Stimulated activated effector memory CD8-positive, alpha-beta T cell treated with anti-CD3 and anti-CD28 coated beads, Interleukin-12 subunit alpha, Interleukin-12 subunit beta, amount 100 ng/mL, for 72 hours (primary cell): ENCODE measurements at places on chromosomes 3 and 15.

DNA sequence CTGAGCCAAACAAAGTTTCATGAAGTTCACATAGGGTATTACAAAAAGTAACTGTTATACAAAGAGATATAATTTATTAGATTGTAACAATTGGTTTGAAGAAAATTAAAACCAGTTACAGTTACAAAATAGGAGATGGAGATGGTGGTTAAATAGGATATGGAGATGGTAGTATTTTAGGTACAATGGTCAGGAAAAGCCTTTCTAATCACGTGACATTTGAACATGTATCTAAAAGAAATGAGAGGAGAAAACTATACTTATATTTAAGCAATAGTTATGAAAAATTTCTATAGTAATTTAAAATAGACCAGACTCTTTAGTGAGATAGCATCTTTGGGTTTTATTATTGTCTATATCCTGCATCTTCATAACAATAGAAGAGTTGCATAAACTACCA, 312.9 kb downstream of the RBMS3 start:
- DNase-seq, result no peak

- DNase-seq, result no peak
Measured at GRCh38 chr15:48559285-48559684, 86.2 kb downstream of the FBN1 start.

- no peak for DNase-seq
Measured at GRCh38 chr3:60294181-60294580, 957.1 kb downstream of the FHIT start.

- DNase-seq, result no peak
Measured at GRCh38 chr15:96702589-96702988, 372.1 kb downstream of the NR2F2 start.

DNA sequence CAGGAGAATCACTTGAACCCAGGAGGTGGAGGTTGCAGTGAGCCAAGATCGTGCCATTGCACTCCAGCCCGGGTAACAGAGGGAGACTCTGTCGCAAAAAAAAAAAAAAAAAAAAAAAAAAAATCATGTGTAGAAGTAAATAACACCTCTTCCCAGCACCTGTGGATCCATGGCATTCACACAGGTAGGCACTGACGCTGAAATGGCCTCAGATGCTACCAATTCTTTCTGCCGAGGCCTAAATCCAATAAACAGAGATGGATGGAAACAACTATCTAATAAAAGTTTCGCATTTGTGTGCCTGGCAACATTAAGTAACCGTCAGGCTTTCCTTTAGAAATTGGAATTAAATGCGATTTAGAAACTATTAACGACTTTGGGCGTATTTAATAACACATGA, 10.3 kb upstream of the LRRC2 start:
- no peak for DNase-seq

DNA sequence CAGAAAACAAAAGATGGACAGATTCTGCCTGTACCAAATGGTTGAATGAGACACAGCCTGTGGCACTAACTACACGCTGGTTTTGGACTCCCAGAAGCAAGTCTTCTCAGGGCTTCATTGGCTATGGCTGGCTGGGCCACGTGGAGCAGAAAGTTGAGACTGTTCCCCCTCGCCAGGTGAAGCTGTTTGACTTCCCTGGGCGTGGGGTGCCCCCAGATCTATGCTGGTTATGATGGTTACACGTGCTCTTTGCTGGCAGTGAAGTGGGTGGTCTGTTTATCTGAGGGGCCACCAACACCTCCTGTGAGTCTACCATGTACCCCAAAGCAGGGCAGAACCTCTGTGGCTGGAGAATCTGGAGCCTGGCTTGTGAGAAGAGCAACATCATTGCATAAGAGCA, 60.3 kb upstream of the EPHA6 start:
- no peak for DNase-seq

GRCh38 chr15:81087066-81087465, 47.0 kb upstream of the CFAP161 start:
- no peak for DNase-seq

- DNase-seq, result no peak
Measured at GRCh38 chr3:124845406-124845805, 41.8 kb downstream of the ITGB5 start.

- peak; percentile 88 for DNase-seq
Measured at GRCh38 chr15:75452364-75452864, 924 bp upstream of the SIN3A start.

DNA sequence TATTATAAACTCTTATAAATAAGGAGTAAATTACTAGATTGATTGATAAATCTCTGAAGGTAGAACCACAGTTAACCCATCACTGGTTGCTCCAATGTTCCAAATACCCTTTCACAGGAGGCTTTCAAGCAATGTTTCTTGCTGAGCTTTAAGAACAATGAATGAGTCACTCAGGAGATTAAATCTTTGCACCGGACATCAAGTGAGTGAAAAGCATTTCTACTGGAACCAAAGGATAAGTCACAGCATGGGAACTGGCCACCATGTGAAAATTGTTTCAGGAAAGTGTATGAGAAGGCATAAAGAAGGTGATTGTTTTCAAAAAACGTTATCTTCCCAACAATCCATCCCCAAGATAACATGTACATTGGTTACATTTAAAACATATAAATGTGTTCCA, 90.6 kb downstream of the CNTN3 start:
- DNase-seq, result no peak

DNA sequence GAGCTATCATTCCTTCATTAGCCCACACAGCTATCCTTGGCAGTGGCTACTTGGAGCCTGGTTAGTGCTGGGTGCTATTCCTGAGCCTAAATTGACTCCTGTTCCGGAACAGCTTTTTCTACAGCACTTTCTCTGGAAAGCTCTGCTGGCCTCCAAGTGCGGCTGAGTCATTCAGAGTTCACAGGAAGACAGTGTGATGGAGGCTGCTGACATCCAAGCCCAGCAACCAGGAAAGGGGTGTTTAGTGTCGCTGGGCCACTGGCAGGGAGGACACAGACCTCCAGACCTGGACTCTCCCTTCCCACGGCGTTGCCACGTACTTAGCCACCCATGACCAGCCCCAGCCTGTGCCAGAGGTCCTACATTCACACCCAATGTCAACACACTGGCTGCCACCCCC, 28.7 kb downstream of the CACNA2D2 start:
- DNase-seq, result no peak

GRCh38 chr3:46296826-46297225, 54.6 kb downstream of the CCR3 start:
- DNase-seq, result no peak

GRCh38 chr15:43434446-43434845, 58.5 kb downstream of the TP53BP1 start:
- DNase-seq, result no peak

GRCh38 chr15:61227269-61227949, 1.7 kb downstream of the RORA start:
- no peak for DNase-seq
